ENCODE measurements at places on chromosomes 4 and X. TPM values are rescaled to one million over a fixed set of nuclear protein-coding genes. Genes with fewer than 3 reads are reported as not detected.
A peak's percentile ranks its signal among the peaks of the same experiment; 100 is the strongest.

Gene RAI2
- 10.1 TPM for total RNA-seq

Gene CENPE
- 2.3 TPM for total RNA-seq

Gene POU3F4
- total RNA-seq: not detected

Gene RRH
- total RNA-seq: not detected

Gene DRD5
- not detected for total RNA-seq

Gene PABPC5
- total RNA-seq: 1.1 TPM

GRCh38 chr4:180225977-180226376, 2017.2 kb upstream of the TENM3 start:
- no peak for DNase-seq

- no peak for DNase-seq
These were observed 19.3 kb downstream of the CLTRN start for GRCh38 chrX:15645266-15645665.

DNA sequence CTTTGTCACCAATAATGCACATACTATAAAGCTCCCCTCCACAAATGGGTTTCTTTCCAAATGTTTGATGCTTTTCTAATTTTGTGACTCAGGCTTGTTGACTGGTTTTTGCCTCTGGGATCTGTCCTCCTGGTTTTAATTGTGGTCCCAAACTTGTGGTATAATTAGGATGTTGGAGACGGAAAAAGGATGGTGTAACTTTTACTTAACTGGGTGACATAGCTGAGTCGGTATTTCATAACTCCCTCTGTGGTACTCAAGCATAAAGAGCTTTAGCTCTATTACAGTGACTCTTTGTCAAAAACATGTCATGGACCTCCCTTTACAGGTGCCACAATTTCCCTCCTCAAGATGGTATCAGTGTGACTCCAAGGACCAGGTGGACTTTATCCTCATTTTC, 119.7 kb upstream of the RBPJ start:
- DNase-seq: no peak

DNA sequence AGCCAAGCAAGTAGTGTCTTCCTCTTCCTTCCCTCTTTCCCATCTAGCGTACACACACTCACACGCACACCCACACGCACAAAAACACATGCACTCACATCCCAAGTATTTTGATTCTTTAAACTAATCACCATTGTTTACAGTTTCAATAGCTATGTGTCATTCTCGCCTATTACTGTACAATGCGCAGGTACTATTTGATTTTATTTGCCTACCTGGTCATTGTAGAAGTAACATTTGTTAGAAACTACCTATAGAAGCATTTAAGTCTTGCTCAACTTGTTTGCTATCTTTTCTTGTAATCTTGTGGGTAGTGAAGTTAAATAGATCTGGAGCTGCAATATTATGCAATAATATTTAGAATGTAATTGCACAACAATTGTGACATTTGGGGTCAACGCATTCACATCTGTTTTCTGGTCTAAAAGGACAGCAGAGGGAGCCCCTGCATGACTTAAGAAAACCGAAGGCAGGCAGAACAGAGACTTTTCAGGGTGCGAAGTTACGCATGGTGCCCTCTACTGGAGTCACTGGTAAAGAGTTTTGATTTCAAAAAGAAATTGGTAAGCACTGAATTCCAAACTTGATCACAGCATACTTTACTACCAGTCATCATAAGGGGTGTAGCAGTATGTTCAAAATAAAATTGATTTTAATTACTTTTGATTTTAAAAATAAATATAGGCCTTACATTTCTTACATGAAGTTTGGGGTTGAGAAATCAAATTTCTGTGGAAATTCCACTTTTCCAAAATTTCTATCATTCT, 503.3 kb upstream of the FAM241A start:
- DNase-seq: peak; percentile 16

- DNase-seq: no peak
These were observed at the start of gene SASH3 for GRCh38 chrX:129779747-129780146. SASH3 (plus strand) TSS chrX:129779949; CDS start chrX:129780098, 149 bp downstream.

DNA sequence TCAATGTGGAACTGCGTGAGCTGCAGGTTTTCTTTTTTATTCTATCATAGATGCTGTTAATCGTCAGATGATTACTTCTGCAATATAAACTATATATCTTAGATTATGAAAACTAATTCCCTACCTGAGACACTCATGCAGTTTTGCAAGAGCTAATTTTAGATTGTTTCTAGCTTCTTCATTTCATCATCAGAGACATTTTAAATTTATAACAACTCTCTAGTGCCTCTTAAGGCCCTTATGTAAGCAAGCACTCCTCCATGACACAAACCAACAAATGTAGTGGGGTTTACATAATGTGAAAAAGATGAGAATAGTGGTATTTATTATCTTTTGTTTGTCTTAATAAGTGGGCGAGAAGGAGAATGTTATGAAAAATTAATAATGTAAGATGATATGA, 170.2 kb upstream of the ETNPPL start:
- no peak for DNase-seq

DNA sequence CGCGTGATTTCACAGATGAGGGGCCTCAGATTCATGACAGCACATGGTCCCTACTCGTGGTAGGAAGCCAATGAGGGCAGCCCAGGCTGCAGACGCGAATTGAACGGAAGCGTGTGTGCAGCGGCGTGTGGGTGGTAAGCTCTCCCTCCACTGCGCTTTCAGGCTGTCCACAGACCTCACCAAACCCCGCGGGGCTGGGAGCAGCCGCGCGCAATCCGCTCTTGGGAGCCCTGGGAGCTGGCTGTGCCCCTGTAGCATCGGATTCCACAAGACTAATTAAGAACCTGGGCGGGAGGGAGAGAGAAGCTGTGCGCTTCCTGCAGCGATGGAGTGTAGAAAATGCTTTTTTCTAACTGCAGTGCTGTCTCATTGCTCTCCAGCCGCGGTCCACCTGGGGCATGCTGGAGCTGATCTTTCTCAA, 134.9 kb downstream of the STOX2 start:
- no peak for DNase-seq

DNA sequence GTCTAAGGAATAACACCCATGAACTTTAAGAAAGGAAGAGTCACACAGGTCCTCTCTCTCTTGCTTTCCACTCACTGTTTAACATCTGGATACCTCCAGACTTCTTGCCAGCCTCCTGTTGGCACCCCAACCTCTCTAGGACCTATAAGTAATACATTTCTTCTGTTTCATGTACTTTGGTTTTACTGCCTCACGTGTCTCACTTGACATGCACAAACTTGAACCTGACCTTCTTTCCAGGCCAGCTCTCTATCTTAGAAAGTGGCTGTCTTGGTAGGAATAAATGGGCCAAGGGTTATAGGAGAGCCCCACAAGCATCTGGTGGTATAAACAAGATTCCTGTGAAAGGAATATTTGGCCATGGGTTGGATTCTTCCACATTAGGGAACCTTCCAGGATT, 614.8 kb upstream of the AGA start:
- DNase-seq: no peak

DNA sequence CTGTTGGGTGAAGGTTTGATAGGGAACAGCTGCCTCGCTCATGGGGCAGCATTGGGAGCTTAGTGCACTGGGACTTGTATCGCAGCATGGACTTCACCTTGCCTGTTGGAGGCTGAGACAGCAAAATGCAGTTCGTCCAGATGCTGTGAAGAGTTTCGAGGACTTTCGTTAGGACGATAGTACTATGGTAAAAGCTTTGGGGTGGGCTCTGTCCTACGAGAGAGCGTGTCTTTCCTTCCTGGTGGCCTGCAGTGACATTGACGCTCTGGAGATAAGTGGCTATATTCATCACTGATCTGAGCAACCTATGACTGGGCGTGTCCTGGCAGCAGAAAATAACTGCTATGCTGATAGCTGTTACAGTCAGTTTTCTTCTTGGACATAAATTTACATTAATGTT, 44.8 kb downstream of the ARHGAP10 start:
- DNase-seq: peak; percentile 52

DNA sequence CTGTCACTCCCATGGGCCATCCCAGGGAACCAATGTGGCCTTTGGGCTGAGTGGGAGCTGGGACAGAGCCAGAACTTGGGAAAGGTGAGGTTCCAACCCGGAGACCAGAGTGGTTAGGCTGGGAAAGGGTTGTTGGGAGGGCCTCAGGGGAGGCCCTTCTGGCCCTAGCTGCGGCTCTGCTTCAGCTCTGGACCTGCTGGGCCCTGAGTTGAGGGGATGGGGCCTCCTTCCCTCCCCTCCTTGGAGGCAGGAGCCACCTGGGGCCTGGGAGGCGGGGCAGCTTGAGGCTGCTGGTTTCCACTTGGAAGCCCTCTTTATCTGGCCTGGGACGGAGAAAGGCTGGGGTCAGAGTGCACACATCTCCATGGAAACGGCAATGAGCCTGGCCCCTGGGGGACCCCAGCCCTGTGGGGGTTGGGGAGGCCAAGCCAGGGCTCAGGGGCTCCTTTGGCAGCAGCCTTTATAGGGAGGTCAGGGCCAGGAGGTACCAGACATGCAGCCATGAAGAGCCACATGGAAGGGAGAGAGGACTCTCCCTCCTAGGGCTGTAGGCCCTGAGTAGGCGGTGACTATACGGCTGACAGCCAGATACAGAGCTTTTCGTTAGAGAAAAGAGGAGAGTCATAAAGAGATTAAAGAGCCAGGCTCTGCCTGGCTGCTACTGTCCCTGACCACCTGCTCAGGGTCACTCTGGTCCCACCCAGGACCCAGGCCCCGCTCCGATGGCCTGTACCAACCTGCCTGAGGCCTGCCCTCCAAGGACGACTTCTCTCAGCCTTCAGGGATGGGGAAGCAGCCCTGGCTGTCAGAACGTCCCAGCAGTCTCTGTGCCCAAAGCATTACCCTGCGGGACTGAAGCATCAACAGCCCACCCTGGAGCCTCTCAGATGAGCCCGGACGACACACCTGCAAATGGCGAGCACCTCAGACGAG, 6.9 kb upstream of the NSD2 start:
- no peak for DNase-seq

- DNase-seq: no peak
These were observed 107.5 kb downstream of the ATG4A start for GRCh38 chrX:108199041-108199440.

DNA sequence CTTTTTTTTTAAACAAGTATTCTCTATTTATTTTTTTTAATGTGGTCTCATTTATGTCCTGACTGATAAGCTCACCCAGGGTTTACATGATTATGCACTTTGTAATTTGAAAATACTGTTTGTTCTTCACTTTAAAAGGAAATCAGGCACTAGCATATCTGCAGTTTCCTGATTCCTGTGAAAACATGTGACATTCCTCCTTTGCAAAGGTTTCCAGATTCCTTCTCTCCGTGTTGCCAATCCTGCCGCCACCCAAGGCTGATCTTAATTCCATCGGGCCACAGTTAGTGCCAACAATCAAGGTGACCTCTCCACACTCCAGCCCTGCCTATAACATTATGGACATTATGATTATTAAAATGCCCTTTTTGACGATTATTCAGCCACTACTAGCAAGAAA, 225.4 kb downstream of the PCDH7 start:
- DNase-seq: no peak

GRCh38 chr4:182717788-182718583, 199.2 kb downstream of the DCTD start:
- DNase-seq: no peak

GRCh38 chr4:170374770-170375169, 285.0 kb upstream of the AADAT start:
- peak; percentile 71 for DNase-seq

- DNase-seq: no peak
These were observed 498.9 kb downstream of the INPP4B start for GRCh38 chr4:142347241-142347640.

DNA sequence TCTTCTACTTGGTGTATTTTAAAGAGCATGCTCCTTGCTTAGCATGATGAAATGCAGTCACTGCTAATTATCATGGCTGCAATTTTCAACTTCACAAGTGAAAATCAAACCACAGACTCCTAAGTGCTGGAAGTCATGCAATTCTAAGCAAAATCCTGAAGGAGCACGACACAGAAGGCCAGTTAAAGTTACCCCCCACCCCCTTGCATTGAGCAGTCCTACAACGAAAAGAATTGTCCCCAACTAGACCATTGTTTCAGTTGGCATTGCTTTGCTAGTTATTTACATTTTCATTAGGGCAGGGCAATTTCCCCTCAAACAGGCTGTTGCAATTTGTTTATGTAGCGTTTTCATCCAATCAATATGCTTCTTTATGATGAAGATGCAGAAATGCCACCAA, 321.2 kb downstream of the PCDH7 start:
- DNase-seq: no peak

DNA sequence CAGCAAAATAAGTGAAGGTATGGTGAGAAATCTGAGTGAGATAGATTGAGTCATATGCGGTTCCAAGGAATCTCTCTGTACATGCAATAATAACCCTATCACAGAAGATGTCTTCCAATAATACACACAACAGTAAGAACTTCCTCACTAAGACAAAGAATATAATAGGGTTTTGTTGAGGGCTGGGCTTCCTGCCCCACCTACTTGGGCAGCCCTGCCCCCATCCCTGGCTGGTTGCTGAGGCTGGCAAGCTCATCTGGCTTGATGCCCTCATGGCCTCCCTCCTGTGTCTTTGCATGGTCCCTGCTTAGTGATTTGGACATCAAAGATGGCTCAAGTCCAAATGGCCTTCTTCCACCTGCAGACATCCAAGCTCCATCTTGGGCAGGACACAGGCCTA, 2.7 kb downstream of the GEMIN8 start:
- no peak for DNase-seq

GRCh38 chrX:331151-331824, 12.7 kb upstream of the GTPBP6 start:
- no peak for DNase-seq

GRCh38 chr4:7871356-7871755, 68.3 kb downstream of the AFAP1 start:
- DNase-seq: no peak

- DNase-seq: no peak
These were observed at the start of gene VSIG4 for GRCh38 chrX:66039944-66040343. VSIG4 (minus strand) TSS chrX:66040080; CDS start chrX:66039998, 82 bp downstream.

GRCh38 chr4:118843237-118843636, 7.3 kb upstream of the SEC24D start:
- no peak for DNase-seq

- no peak for DNase-seq
These were observed 101.8 kb downstream of the MAGEC1 start for GRCh38 chrX:142005532-142005931.

DNA sequence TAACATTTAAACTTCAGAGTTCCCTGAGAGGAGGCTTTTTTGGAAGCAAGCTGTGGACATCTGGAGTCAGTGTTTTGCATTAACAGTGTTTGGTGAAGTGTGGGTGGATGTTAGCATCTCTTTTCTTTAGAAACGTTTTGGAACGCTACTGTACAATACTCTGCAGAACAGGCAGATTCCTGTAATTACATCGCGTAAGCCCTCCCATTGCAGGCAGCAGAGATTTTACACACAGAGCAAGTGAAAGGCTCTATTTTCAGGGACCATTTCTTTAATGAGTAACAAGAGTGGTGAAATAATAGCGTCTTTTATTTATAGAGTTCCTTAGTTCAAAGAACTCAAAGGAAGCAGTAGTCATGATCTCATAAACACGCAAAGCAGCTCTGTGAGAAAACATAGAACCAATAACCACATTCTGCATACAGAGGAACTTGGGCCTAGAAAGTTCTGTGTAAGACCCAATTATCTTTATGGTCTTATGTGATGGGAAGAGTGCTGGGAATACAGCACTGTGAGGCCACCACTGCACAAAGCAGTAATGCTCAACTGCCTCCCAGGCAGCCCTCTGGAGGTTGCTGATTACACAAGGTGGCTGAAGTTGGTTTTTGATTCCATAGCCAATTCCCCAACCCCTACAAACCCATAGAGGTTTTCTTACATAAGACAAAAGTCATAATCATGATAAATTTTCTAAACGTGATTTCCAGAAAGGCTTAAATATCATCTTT, 298.7 kb upstream of the EPHA5 start:
- no peak for DNase-seq

All from Peyer's patch (tissue), 4 donors.